ENCODE measurements at places on chromosomes 4 and X.

GRCh38 chrX:48794911-48795515 is 6.9 kb upstream of the HDAC6 start:
- no peak for DNase-seq

- DNase-seq, result no peak
These were observed 403.3 kb downstream of the HNRNPD start for GRCh38 chr4:81970454-81970853.

- DNase-seq, result no peak
These were observed 70.5 kb downstream of the SLC9A6 start for GRCh38 chrX:136055651-136056221.

- no peak for DNase-seq
These were observed 154.1 kb upstream of the PJA1 start for GRCh38 chrX:69319376-69319775.

DNA sequence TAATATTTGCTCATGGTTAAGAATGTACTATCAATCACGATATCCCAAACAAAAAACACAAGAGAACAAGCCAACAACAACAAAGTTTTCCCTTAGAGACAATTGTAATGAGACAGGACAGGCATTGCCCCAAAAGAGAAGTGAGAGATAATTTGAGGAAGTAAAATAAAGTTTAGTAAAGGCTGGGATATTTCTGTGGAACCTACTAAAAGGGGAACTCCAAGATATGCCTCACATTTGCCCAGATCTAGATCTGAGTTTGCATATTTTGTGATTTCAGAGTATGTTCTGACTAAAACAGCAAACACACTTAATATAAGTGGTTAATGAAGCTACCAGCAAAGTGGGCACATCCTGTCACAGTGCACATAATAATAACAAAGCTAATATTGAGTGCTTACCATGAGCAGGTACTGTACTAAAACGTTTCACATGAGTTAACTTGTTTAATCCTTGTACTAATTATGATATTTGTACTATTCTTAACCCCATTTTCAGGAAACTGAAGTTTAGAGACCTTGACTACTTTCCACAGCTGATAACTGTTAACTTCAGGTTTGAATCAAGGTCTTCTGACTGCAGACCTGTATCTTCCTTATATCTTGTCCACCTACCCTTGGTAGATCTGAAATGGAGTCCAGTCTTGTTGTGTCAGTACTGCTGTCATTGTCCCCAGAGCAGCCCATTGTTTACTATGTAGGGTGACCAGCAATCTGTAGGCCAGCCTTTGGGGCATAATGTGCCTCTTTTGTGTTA is 26.0 kb upstream of the BMP2K start:
- no peak for DNase-seq

DNA sequence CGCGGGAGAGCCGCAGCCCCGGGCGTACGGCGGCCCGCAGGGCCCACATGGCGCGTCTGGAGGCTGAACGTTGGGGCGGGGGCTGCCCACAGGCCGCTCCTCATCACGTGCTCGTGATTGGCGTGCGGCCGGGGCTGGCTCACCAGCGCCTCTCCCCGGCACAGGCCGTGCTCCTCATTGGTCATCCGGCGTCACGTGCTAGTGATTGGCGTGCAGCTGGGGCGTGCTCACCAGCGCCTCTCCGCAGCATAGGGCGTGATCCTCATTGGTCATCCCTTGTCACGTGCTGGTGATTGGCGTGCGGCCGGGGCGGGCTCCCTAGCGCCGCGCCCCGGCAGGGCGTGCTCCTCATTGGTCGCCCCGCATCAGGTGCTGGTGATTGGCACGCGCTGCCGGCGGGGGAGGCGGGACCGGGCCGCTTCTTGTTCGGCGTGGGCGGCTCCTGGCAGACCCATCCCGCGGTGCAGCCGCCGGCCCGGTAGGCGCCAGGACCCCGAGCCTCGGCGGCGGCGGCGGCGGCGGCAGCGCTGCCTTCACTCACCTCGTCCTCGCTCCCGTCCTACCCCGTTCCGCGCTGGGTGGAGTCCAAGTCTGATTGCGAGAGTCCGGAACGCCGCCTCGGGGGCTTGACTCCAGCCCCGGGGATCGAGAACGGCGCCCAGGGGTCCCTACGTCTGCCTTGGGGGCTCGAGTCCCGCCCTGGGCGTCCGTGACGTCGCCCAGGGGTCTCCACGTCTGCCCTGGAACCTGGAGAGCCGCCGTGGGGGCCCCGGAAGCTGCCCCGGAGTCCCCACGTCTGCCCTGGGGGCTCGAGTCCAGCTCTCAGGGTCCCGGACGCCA is at the start of gene GTPBP6:
Gene GTPBP6, minus strand, starts transcription at position 58 of the 840 bp plus-strand sequence. Its CDS starts 9 bp downstream, at position 49.
- DNase-seq, result no peak

GRCh38 chr4:86939729-86940575 is 5.1 kb downstream of the AFF1 start:
- DNase-seq, result no peak

DNA sequence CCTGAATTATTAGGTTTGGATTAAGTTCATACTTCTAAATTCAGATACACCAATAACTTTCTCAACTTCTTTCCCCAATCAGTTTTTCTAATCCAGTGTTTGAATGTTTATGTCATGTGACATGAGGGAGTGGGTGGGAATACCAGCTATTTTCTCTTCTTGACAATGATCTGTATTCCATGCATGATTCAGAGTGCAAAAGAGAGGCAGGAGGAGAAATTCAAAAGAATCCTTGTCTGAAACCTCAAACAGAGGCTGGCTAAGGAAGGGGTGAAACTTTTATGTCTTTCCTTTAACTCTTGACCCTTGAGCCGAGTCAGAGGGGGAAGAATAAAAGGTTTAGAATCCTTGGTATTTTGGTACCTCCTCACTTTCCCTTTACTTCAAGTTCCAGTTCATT is 544.7 kb downstream of the SPRY1 start:
- DNase-seq, result no peak

DNA sequence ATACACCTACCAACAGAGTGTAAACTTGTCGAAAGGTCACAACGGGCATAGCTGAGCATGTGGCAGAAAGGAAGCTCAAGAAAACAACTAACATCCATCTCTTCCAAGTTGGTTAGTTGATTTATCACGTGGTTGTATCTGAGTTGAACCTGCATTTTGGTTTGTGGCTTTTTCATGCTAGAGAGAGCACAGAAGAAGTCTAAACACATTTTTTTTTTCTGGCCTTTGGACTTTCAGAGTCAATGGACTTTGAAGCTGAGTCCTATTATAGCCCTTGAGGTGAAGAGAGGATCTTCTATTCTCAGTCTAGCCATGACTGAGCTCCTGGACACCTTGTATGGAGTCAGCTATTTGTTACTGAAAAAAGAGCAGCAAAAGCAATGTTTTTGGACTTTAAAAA is 150.6 kb upstream of the TRPC5 start:
- DNase-seq, result no peak

DNA sequence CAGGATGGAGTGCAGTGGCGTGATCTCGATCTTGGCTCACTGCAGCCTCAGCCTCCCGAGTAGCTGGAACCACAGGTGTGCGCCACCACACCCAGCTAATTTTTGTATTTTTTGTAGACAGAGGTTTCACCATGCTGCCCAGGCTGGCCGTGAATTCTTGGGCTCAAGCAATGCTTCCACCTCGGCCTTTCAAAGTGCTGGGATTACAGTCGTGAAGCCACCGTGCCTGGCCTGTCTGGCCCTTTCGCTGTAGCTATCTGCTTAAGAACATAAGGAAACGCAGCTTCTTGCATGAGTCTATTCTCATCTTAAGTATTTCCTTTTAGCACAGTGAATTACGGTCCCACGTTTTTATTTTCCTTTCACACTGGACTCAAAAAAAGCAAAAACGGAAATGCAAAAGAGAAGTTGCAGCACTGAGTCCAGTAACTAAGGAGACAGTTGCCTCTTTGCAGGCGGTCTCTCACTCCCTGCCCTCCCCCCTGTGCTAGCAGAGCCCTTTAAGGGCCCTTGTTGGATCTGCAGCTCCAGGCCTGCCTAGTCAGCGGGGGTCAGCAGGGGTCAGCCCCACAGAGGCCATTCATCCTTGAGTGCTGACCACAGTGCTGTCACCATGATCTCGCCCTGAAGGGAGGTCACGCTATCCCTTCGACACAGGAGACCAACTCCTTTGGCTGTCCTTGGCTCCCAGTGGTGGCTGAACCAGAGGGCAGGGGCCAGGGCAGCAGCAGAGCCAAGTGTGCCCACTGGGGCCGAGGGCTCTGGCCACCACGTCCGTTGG is 21.8 kb upstream of the TBC1D14 start:
- DNase-seq, result no peak

- no peak for DNase-seq
These were observed 31.5 kb downstream of the SMS start for GRCh38 chrX:21972046-21972445.

GRCh38 chr4:147175460-147176025 is 229.9 kb upstream of the TTC29 start:
- DNase-seq, result no peak

DNA sequence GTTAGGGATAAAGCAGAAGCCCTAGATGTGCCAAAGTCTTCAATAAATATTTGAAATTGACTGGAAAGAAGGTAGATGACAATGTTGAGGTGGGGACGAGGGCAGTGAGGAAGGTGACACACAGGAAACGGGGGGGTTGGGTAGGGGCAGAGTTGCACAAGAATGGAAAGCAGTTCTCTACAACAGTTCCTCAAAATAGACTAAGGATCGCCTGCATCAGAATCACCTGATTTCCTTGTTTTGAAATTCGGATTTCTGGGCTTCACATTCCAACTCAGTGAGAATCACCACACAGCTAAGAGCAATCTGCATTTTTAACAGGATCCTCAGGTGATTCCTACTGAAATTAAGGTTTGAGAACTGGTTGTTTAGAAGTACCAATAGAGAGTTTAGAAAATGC is 70.6 kb downstream of the ARFIP1 start:
- no peak for DNase-seq

- no peak for DNase-seq
These were observed 231.5 kb upstream of the FMR1 start for GRCh38 chrX:147680251-147680650.

DNA sequence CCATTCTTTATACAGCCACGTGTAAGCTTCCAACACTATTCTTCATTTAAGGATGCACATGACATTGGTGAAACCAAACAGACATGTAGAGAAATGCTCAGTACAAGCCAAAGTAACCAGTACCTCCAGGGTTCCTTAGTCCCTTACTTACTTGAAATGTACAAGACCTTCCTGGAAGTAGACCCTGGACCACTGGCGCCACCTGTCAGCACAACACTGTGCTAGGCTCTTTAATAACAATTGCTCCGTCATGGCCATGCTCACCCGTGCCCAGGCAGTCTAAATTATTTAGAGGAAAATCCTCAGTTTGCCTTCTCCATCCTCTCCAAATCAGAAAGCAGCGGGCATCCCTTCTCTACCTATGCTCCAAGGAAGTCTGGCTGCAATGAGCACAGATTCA is 52.7 kb downstream of the ADGRA3 start:
- DNase-seq, result no peak

DNA sequence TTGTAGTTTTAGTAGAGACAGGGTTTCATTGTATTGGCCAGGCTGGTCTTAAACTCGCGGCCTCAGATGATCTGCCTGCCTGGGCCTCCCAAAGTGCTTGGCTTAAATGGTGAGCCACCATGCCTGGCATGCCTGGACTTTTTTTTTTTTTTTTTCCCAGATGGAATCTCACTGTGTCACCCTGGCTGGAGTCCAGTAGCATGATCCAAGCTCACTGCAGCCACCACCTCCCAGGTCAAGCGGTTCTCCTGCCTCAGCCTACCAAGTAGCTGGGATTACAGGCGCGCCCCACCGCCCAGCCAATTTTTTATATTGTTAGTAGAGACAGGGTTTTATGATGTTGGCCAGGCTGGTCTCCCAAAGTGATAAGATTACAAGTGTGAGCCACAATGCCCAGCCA is 8.4 kb downstream of the UBE2K start:
- DNase-seq, result no peak

GRCh38 chrX:30674799-30675198 is 21.6 kb downstream of the GK start:
- DNase-seq, result no peak

GRCh38 chr4:55866973-55867574 is 13.6 kb downstream of the EXOC1 start:
- DNase-seq, result peak; percentile 64

GRCh38 chrX:45230410-45230809 is 29.7 kb upstream of the DIPK2B start:
- DNase-seq, result no peak

DNA sequence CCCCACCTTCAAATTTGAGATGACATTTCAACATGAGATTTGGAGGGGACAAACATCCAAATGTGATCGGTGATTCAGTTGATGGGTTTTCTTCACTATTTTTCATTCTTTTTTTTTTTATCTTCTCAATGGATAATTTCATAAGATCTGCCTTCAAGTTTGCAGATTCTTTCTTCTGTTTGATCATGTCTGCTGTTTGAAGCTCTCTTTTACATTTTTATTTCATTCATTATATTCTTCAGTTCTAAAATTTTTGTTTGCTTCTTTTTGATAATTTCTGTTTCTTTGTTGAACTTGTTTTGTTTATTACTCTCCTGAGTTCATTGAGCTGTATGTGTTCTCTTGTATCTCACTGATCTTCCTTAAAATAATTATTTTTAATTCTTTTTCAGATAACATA is 14.8 kb downstream of the APOOL start:
- no peak for DNase-seq

DNA sequence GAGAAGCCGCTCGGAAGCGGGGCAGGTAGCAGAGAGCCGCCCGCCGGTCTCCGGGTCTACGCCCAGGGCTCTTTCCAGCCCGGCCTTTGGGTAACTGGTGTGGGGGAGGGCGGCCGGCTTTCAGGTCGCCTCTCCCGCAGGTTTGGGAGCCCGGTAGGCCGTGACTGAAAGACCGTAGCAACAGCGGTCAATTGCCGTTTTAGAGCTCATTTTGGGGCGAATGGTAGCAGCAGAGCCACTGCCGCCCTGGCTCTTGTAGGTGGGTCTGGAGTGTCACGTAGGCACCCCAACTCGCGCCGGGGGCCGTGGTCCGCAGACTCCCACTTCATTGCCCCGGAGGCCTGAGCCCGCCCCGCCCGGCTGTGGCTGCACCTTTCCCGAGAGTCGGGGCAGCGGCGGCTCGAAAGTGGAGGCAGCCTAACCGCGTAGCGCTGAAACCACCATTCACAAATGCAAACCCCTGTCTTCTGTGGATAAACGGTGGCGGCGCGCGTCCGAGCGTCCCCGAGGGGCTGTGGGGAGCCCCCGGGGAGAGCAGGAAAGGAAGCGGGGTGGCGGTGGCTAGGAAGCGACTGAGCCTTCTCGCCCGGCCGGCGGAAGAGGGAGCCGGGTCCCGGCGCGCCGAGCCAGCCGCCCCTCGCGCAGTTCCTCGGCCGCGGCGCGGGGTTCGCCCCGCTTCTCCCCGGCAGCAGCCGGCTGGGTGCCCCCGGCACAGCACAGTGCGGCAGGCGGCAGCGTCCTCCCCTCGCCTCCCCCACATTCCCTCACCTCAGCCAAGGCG is 2185.1 kb upstream of the TENM3 start:
- DNase-seq, result no peak

All from NCI-H1694 treated with DMSO at 0.1 percent for 48 hours (cell line).